NCI-H510A (cell line): ENCODE measurements at places on chromosomes 13 and 19.
A peak's percentile ranks its signal among the peaks of the same experiment; 100 is the strongest.

- no peak for DNase-seq
Measured at GRCh38 chr13:112616586-112617362, 28.8 kb upstream of the TUBGCP3 start.

- DNase-seq = no peak
Measured at GRCh38 chr19:38649305-38650171, 2.1 kb downstream of the ACTN4 start.

DNA sequence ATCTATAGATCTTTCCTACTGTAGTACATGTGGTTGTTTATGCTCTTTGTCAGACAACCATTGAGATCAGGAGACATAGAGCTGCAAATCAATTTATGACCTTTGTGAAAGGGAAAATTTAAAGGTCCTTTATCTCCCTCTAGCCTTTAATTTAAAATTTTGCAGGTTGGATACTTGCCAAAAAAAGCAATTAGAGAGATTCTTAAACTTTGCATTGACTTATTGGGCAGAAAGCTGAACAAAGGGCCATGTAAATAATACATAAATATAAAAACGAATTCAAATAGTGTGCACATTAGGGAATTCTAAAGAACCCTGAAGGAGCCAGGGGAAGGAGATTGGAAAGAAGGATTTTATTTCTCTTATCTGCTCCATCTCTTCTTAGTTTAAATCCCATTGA lies 22.0 kb upstream of the RB1 start:
- no peak for DNase-seq

DNA sequence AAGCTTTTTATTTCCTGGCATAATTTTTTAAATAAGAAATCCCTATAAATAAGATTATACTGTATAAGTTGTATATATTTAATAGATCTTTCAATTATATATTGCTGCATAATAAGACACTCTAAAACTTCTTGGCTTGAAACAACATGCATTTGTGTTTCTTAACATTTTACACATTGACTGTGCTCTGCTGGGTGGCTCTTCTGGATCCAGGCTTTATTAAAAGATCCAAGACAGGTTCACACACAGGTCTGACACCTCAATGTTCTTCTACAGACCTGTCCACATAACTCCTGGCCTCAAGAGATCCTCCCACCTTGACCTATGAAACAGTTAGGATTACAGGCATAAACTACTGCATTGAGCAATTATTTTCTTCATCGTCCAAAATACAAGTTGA lies 77.6 kb upstream of the PCDH17 start:
- no peak for DNase-seq

- DNase-seq = no peak
Measured at GRCh38 chr13:46992383-46992952, 95.6 kb upstream of the HTR2A start.

GRCh38 chr19:55193481-55193880 lies 13.4 kb upstream of the SYT5 start:
- no peak for DNase-seq

- no peak for DNase-seq
Measured at GRCh38 chr13:67052550-67053490, 177.3 kb downstream of the PCDH9 start.

DNA sequence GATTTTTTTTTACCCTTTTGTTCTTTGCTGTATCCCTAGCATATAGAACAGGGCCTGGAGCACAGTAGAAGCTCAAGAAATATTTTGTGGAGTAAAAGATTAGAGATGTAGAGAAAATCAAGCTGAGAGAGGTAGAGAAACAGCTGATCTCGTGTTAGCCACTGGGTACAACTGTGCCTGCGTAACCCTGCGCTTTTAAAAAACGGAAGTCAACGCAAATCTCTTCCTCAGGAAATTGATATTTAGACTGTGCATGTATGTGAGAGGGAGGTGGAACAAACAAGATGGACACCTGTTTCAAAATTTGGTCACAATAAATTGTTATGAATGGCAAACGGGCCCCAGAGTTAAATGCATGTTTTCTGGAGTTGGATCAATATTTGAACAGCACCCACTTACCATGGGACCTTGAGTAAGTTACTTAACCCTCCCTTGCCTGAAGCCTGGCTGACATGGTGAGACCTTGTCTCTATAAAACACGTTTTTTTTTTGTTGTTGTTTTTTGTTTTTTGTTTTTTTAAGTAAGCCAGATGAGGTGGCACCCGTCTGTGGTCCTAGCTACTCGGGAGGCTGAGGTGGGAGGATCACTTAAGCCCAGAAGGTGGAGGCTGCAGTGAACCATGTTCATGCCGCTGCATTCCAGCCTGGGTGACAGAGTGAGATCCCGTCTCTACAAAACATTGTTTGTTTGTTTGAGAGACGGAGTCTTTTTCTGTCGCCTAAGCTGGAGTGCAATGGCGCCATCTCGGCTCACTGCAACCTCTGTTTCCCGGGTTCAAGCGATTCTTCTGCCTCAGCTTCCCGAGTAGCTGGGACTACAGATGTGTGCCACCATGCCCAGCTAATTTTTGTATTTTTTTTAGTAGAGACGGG lies 3.3 kb upstream of the EPOR start:
- DNase-seq = no peak

DNA sequence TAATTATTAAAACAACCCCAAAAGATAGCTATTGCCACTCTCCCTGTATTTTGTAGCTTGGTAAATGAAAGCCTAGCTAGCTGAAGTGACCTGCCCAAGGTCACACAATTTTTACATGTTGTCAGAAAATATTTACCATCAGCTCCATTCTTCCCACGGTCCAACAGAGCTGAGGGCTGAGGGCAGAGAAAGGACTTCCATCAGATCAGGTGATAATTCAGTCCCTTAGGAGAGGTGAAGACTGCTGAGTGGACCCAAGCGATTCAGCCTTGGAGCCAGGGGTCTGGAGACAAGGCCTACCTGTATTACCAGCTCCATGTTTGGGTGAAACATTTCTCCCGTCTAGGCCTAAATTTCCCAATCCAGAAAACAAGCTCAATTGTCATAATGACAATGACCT lies 149.5 kb upstream of the TSHZ3 start:
- no peak for DNase-seq

GRCh38 chr13:26067601-26068000 lies 15.8 kb upstream of the SHISA2 start:
- DNase-seq = no peak

GRCh38 chr13:98962901-98963590 lies 14.8 kb downstream of the DOCK9 start:
- DNase-seq = no peak

- DNase-seq = peak; percentile 95
Measured at GRCh38 chr13:113001241-113002140, 32.5 kb downstream of the MCF2L start.

DNA sequence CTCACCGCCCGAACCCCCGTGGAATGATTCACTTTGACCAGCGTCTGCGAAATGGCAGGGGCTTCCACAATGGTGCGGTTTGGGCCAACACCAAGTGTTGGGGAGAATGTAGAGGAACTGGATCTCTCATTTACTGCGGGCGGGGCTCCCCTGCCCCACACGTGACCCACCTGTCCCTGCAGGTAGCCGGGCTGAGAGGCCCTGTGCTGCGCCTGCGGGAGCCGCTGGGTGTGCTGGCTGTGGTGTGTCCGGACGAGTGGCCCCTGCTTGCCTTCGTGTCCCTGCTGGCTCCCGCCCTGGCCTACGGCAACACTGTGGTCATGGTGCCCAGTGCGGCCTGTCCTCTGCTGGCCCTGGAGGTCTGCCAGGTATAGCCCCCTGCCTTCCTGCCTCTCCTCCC lies 5.8 kb upstream of the FLT3LG start:
- DNase-seq = no peak

- no peak for DNase-seq
Measured at GRCh38 chr13:42478531-42479156, 95.3 kb upstream of the TNFSF11 start.

- DNase-seq = no peak
Measured at GRCh38 chr13:109126891-109127641, 497.7 kb downstream of the MYO16 start.

- no peak for DNase-seq
Measured at GRCh38 chr13:66492479-66492878, 737.7 kb downstream of the PCDH9 start.

DNA sequence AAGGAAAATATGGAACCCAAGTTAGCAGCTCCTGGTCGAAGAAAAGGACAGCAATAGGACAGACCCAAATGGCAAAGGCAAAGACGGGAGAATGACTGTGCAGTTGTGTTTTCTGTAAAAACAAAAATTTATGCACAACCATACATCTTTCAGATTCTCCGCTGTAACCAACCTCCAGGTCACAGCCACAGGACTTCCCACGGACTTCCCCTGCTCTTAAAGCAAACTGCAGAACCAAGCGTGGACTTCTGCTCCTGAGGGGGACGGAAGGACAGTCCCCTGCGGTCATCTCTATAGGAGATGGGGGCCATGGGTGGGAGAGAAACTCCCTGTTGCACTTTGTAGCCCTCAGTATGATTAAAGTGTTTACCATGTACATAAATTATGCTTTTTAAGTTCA lies 2.5 kb downstream of the GRTP1 start:
- no peak for DNase-seq

GRCh38 chr13:110714797-110715394 lies 1.4 kb downstream of the ING1 start:
- peak; percentile 51 for DNase-seq

- no peak for DNase-seq
Measured at GRCh38 chr13:50379584-50379983, 364.3 kb downstream of the KCNRG start.

DNA sequence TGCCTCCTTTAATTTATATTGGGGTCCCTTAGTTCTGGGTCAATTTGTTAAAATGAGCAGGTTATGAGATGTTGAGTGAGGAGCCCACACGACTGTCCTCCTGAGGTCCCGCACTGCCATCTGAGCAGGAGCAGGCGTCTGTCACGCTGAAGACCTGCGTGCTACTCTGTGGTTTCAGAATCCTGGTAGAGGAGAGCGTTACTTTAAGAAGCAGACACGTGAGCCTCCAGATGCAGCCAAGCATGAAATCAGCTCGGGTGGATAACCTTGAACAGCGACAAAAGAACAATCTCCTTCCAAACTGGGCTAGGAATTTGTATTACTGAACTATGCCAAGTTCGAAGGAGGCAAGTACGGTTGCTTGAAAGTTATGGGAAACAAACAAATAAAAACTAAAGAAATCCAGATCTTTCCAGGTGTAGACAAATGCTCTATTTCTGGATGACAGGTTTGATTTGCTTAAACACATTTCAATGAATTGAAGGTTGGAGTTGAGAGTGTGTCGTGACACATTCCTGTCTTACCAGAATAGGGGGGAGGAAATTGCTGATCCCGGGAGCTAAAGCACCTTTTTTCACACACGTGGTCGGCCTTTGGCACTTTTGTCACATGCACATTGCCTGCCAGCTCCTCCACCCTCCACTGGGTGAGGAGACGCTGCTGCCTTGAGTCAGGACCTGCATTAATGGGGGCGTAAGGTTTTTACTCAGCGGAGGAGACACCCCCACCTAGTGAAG lies 945.5 kb upstream of the SLC10A2 start:
- DNase-seq = no peak

DNA sequence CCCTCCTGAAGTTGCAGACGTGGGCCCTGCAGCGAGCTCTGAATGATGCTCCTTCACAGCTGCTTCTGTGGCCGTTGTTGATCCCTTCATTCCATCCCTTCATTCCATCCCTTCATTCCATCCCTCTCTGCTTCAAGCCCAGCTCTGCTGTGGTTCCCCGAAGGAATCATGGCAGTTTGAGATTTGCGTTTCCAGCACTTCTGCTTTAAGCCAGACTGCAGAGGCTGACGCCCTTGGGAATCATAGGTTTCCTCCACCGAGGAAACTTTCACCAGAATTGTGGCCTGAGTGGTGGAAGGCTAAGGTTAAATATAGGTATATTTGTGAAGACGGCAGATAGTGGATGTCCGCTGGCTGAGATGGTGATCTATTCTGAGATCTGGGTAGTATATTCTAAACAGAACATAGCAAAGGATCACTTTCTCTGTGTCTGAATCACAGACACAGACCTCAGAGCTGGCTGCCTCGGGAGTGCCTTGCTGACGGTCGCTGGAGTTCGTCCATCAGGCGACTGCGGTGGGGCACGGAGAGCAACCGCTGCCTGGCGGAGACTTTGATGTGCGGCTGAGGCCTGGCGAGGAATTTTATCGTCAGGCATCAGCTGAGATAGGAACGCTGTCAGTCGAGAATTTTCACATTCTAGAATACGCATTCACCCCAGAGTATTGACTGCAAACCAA lies 42.8 kb upstream of the DCUN1D2 start:
- DNase-seq = no peak

GRCh38 chr13:31970231-31970930 lies 61.2 kb upstream of the FRY start:
- no peak for DNase-seq

GRCh38 chr19:45098521-45099466 lies 5.8 kb downstream of the PPP1R37 start:
- DNase-seq = no peak

DNA sequence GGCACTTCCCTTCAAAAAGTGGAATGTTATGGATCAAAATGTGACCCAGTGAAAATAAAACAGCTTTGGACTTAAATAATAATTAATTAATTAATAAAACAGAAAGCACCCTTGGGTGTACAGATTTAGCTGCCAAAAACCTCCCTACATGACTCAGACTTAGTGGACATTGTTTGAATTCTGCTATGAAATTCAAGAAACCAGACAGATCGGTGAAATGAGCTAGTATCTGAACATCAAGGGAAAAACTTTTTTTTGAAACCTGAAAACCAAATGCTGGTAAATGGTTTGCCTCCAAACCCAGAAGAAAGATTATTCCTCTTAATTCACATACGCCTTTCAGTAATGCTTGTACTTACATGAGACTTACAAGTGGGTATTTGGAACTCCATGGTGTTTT lies 33.5 kb downstream of the SOX21 start:
- DNase-seq = no peak
